Colonic mucosa (tissue), 4 donors: ENCODE measurements at places on chromosomes 6 and 20. TPM values are rescaled to one million over a fixed set of nuclear protein-coding genes. Genes with fewer than 3 reads are reported as not detected.
A peak's percentile ranks its signal among the peaks of the same experiment; 100 is the strongest.

The HLA-DOA gene
- 1.6 TPM for total RNA-seq

DNA sequence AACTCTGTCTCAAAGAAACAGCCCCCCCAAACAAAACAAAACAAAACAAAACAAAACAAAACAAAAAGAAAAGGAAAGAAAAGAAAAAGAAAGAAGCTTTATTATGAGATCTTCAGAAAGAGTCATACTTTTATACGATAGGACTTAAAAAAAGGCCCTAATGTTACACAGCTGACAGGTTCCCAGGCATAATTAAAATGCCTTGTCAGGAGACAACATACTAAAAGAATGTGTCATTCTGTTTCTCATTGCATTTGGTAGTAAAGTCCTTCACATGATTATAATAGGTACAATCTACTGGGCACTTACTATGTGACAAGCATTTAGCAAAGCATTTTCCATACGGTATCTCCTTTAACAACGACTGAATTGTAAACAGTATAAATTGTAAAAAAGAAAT, 36.4 kb upstream of the RPN2 start:
- H3K4me1 ChIP-seq = no peaks in the 10 kb centered on the region
- no peak overlapping the region for H3K27ac ChIP-seq
- no peak for DNase-seq
- H3K4me3 ChIP-seq = no peak overlapping the region
- no peaks in the 10 kb centered on the region for H3K27me3 ChIP-seq
- H3K36me3 ChIP-seq = no peaks in the 10 kb centered on the region

The GPX6 gene
- total RNA-seq = not detected

The AHI1 gene
- 21.0 TPM for total RNA-seq

GRCh38 chr6:141326426-141326825, 806.3 kb upstream of the GJE1 start:
- H3K27ac ChIP-seq = no peak overlapping the region
- no peaks in the 10 kb centered on the region for H3K4me1 ChIP-seq
- H3K36me3 ChIP-seq = no peaks in the 10 kb centered on the region
- H3K4me3 ChIP-seq = no peak overlapping the region
- no peak for DNase-seq

The RIMS1 gene
- total RNA-seq = 0.17 TPM

The FRK gene
- 27.1 TPM for total RNA-seq

DNA sequence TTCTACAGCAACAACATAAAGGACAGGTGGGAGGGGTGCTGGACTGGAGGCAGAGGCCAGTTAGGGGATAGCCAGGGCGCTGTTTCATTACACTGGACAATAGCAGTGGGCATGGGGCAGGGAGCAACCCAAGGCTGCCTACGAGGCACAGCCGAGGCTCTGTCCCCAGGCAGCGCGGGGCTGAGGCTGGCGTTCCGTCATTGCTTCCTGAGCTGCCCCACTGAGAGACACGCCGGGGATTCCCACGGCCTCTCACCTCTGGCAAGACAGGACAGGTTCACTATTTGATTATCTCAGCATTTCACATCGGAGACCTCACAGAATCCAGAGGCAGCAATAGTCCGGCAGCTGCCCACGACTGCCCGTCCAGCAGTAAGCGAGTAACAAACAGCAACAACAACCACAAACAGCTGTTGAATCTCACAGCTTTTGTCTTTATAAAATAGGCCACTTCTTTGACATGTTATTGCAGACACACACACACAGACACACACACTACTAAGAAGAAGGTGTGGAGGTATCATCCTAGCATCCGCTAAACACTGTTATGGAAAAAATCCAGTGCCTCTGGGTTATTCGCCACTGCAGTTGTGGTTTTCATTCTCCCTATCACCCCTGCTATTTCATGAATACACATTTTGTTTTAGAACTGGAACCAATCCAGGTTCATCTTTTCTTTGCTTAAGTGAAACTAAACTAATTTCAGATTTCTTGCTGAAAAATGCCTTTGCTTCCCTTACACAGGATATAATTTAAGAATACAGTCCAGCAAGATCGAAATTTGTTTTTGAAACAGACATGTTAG, 19.5 kb downstream of the KIF25 start:
- no peaks in the 10 kb centered on the region for H3K4me1 ChIP-seq
- H3K27me3 ChIP-seq = no peaks in the 10 kb centered on the region
- no peak overlapping the region for H3K4me3 ChIP-seq
- peak; percentile 14 for DNase-seq

DNA sequence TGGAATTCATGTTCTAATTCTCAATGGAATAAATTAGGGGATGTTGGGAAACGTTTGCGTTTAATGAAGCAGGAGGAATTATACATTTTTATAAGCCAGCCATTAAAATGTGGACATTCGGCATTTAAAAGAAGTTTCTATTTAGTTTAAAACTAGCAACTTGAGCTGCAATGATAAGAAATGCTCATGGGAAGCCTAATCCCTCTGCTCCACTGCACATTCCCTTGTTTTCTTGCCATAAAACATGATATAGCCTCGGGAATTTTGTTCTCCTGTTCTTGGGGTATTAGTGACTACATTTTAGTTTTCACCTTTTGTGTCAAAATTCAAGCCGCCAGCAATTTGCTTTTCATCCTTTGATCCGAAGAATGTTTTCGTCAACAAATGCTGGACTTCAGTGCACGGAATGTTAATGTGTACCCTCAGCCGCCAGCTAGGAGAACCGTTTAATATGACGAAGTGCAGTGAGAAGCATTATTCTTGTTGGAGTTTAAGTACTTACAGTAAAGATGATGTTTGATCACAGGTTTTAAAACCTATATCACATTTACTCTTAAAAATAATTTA, 137.9 kb downstream of the HIVEP1 start:
- no peaks in the 10 kb centered on the region for H3K4me1 ChIP-seq
- H3K4me3 ChIP-seq = no peak overlapping the region
- no peaks in the 10 kb centered on the region for H3K27me3 ChIP-seq
- H3K36me3 ChIP-seq = no peaks in the 10 kb centered on the region
- H3K27ac ChIP-seq = no peak overlapping the region
- no peak for DNase-seq

- DNase-seq = peak; percentile 48
Measured at GRCh38 chr6:35922139-35922554, 1.2 kb upstream of the SRPK1 start.

DNA sequence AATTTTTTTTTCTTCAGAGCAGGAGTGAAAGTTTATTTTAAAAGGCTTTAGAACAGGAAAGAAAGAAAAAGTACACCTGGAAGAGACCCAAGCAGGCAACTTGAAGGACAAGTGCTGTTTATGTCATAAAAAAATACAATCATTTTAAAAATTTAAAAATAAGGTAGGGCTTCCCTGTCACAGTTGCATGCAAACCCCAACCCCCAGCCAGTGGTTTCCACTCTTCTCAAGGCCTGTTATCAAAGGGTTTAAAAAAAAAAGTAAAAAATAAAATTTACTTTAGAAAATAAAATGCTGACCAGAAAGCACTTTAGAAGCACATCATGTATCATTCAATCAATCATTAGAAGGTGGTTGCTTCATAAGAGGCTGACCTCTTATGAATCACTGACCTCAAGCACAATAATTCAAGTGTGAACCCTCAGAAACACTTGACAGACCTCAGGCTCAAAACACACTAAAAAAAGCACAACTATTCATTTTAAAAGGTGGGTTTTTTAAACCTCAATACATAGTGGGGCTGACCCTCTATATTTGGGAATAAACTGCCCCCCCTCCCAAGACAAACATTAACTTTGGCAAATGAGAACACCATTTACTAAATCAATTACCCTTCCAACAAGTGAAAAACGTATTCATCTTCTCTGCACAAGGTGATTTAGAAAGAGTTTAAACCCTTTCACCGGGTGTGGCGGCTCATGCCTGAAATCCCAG, 15.6 kb downstream of the ILRUN start:
- H3K36me3 ChIP-seq = no peaks in the 10 kb centered on the region
- H3K27ac ChIP-seq = no peak overlapping the region
- H3K4me3 ChIP-seq = no peak overlapping the region

- H3K27me3 ChIP-seq = no peaks in the 10 kb centered on the region
- H3K27ac ChIP-seq = no peak overlapping the region
- H3K4me3 ChIP-seq = no peak overlapping the region
- DNase-seq = no peak
- no peaks in the 10 kb centered on the region for H3K36me3 ChIP-seq
Measured at GRCh38 chr6:104799134-104799657, 60.5 kb downstream of the HACE1 start.

- DNase-seq = no peak
- no peaks in the 10 kb centered on the region for H3K36me3 ChIP-seq
- H3K4me3 ChIP-seq = no peak overlapping the region
- no peaks in the 10 kb centered on the region for H3K27me3 ChIP-seq
- H3K4me1 ChIP-seq = no peaks in the 10 kb centered on the region
- no peak overlapping the region for H3K27ac ChIP-seq
Measured at GRCh38 chr6:22102671-22103070, 194.2 kb downstream of the PRL start.

- no peak for DNase-seq
- H3K36me3 ChIP-seq = no peaks in the 10 kb centered on the region
- H3K4me3 ChIP-seq = no peak overlapping the region
- no peaks in the 10 kb centered on the region for H3K27me3 ChIP-seq
Measured at GRCh38 chr6:2959909-2960719, 11.3 kb downstream of the SERPINB6 start.

The NFS1 gene
- 45.1 TPM for total RNA-seq

The FRMD1 gene
- 2.3 TPM for total RNA-seq

GRCh38 chr6:98841621-98842341, 7.4 kb downstream of the POU3F2 start:
- H3K4me1 ChIP-seq = no peaks in the 10 kb centered on the region
- H3K27ac ChIP-seq = no peak overlapping the region

- H3K4me1 ChIP-seq = no peaks in the 10 kb centered on the region
- no peak for DNase-seq
- H3K27me3 ChIP-seq = no peaks in the 10 kb centered on the region
- no peak overlapping the region for H3K4me3 ChIP-seq
- H3K27ac ChIP-seq = no peak overlapping the region
Measured at GRCh38 chr6:145895802-145896201, 68.4 kb downstream of the SHPRH start.

The FBXO5 gene
- 16.2 TPM for total RNA-seq

DNA sequence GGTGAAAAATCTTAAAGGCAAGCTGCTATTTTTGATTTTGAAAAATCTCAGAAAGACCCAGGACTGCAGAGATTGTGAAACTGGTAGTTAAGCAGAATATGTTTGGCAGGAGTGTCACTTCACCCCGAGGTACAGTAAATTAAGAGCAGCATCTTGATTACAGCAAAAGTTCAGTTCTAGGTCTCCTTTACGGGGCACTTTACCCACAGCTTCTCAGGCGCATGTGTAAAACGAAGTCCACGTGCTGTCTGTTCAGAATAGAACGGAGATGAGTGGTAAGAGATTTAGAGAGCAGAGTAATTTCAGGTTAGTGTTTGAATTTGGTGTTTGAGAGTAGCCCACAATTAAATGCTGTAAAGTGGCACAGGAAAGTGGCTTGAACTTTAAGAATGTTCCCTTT, 84.0 kb downstream of the FARS2 start:
- no peak overlapping the region for H3K27ac ChIP-seq
- no peaks in the 10 kb centered on the region for H3K27me3 ChIP-seq
- no peak overlapping the region for H3K4me3 ChIP-seq
- H3K4me1 ChIP-seq = no peaks in the 10 kb centered on the region
- DNase-seq = no peak
- H3K36me3 ChIP-seq = no peaks in the 10 kb centered on the region

DNA sequence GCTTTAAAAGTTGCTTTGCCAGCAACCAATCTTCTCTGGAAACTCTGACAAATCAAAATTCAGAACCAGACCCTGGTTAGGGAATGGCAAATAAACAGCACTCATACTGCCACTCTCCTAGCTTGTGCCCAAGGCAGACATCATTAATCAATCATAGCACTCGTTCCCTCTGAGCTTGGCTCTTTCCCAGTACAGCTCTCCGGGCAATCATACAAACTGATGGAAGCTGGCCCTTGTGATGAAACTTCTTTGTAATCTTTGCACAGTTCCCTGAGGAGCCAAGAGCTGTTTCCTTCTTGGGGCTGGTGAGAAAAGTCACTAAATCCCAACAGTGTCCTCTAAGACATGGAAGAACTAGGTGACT, 34.7 kb downstream of the KIAA1755 start:
- H3K27ac ChIP-seq = no peak overlapping the region
- no peaks in the 10 kb centered on the region for H3K27me3 ChIP-seq
- no peaks in the 10 kb centered on the region for H3K4me1 ChIP-seq
- no peaks in the 10 kb centered on the region for H3K36me3 ChIP-seq
- DNase-seq = no peak

The ARFGEF3 gene
- total RNA-seq = 23.8 TPM

- DNase-seq = no peak
- H3K4me1 ChIP-seq = peaks cover 11% of the 10 kb centered on the region
- no peaks in the 10 kb centered on the region for H3K36me3 ChIP-seq
- H3K27ac ChIP-seq = no peak overlapping the region
Measured at GRCh38 chr6:16764188-16764950, 3.1 kb upstream of the ATXN1 start.

- H3K4me1 ChIP-seq = no peaks in the 10 kb centered on the region
- H3K27me3 ChIP-seq = no peaks in the 10 kb centered on the region
- H3K27ac ChIP-seq = no peak overlapping the region
- H3K4me3 ChIP-seq = no peak overlapping the region
- H3K36me3 ChIP-seq = no peaks in the 10 kb centered on the region
Measured at GRCh38 chr6:12813321-12813720, 96.8 kb downstream of the PHACTR1 start.

DNA sequence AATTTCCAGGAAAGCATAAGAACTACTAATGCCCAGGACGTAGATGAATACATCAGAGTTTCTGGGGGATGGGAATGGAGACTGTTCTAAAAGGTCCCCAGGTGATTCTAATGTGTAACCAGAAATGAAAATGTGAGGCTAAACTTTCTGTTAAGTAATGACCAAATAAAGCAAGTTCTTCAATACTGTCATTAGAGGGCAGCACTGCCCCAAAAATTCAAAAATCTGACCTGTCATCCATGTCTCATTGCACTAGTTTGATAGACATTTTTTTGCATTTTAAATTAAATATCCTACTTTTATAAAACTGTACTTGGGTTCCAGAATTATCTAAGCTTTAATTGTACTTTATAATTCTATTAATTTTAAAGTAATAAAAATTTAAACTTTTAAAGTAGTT, 94.9 kb downstream of the RFX6 start:
- H3K36me3 ChIP-seq = no peaks in the 10 kb centered on the region
- no peaks in the 10 kb centered on the region for H3K27me3 ChIP-seq
- H3K4me3 ChIP-seq = no peak overlapping the region
- DNase-seq = peak; percentile 56

The PDE7B gene
- total RNA-seq = 1.4 TPM

GRCh38 chr6:24832794-24833193, 34.1 kb upstream of the ARMH2 start:
- H3K27ac ChIP-seq = no peak overlapping the region
- no peaks in the 10 kb centered on the region for H3K4me1 ChIP-seq
- no peaks in the 10 kb centered on the region for H3K27me3 ChIP-seq
- no peak overlapping the region for H3K4me3 ChIP-seq
- no peaks in the 10 kb centered on the region for H3K36me3 ChIP-seq

The ACTL10 gene
- 3.9 TPM for total RNA-seq

The XKR7 gene
- total RNA-seq = 0.16 TPM

DNA sequence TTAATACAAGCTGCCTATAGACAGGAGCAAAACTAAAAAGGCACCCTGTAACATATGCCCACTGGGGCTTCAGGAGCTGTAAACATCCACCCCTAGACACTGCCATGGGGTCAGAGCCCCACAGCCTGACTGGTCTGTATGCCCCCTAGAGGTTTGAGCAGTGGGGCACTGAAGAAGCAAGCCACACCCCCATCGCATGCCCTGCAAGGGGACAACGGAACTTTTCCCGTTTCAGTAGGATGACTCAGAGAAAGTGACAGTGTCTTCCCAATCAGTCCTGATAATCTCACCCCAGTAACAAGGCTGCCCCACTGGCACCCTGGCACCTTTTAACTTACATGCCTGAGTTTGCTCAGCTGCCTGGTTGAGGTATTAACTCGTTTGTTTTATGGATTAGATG, 35.9 kb downstream of the BEND3 start:
- no peak overlapping the region for H3K4me3 ChIP-seq
- no peaks in the 10 kb centered on the region for H3K36me3 ChIP-seq
- no peaks in the 10 kb centered on the region for H3K27me3 ChIP-seq
- H3K4me1 ChIP-seq = no peaks in the 10 kb centered on the region
- no peak for DNase-seq

The CCN6 gene
- total RNA-seq = not detected
